Type B pancreatic cell (in vitro differentiated cells): ENCODE measurements at places on chromosomes 2 and 18. TPM values are rescaled to one million over a fixed set of nuclear protein-coding genes. Genes with fewer than 3 reads are reported as not detected.
A peak's percentile ranks its signal among the peaks of the same experiment; 100 is the strongest.

Gene DPP10
- total RNA-seq: 8.8 and 9.9 TPM in 2 replicates

Gene ACKR3
- total RNA-seq: 43.6 and 44.6 TPM in 2 replicates

Gene VWA3B
- 0.38 and 4.1 TPM in 2 replicates for total RNA-seq

Gene SRD5A2
- 0.26 TPM in 1 of 2 replicates, not detected in the other for total RNA-seq

Gene HK2
- 13.3 and 27.6 TPM in 2 replicates for total RNA-seq

Gene LOXHD1
- not detected in 2 replicates for total RNA-seq

- H3K36me3 ChIP-seq: no peaks in the 10 kb centered on the region
- H3K4me1 ChIP-seq: no peaks in the 10 kb centered on the region
- no peak overlapping the region for H3K27ac ChIP-seq
- H3K4me3 ChIP-seq: no peak overlapping the region
- H3K27me3 ChIP-seq: no peaks in the 10 kb centered on the region
Measured at GRCh38 chr2:158761621-158762020, 33.5 kb upstream of the DAPL1 start.

- no peaks in the 10 kb centered on the region for H3K36me3 ChIP-seq
- H3K27me3 ChIP-seq: no peaks in the 10 kb centered on the region
- no peak for DNase-seq
- no peaks in the 10 kb centered on the region for H3K4me1 ChIP-seq
- H3K27ac ChIP-seq: no peak overlapping the region
Measured at GRCh38 chr2:154226931-154227330, 355.2 kb downstream of the GALNT13 start.

DNA sequence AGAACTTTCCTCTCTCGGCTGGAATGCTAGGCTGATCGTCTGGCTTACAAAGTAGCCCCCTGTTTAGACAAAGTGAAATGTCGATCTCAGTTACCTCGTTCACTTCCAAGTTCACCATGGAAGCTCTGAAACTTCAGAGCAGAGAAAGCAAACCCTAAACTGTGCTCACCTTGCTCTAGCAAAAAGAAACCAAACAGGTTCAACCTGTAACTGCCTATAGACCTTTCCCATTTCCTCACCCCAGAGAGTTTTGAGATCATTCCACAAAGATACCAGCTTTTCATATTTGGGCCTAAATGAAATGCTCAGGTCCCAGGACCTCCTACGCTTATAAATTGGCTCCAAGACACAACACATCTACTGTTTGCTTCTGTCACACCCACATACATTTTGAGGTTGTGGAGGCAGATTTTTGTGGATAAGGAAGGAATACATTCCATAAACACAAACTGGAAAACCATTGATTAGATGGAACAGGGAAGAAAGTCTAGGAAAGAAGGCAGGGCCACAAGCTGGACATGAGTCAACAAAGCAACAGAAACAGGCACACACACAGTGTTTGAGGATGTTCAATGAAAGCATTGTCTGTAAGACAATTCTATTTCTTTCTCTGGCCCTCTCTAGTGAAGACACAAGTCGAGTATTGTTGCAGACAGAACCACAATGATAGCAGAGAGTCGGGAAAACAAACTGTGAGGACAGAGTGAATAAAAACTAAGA is 52.8 kb upstream of the TGIF1 start:
- peaks cover 6% of the 10 kb centered on the region for H3K4me1 ChIP-seq
- no peaks in the 10 kb centered on the region for H3K27me3 ChIP-seq
- peak overlapping the region; percentile 79 for H3K27ac ChIP-seq
- peak overlapping the region; percentile 48 for H3K4me3 ChIP-seq
- DNase-seq: no peak
- H3K36me3 ChIP-seq: no peaks in the 10 kb centered on the region

DNA sequence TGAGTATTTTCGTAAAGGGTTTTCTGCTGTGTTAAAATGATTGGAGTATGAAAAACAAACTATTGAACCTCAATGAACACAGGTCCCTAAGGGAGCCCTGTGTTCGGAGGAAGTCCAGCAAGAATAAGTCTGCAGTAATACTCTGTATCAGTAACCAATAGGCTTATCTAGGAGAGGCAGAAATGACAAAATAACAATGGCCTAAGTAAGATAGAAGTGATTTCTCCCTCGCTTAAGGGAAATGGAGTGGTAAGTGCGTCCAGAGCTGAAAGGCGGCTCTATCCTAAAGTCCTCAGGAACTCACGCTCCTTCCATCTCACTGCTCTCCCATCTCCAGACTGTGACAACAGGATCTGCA is 29.3 kb upstream of the MFSD6 start:
- no peaks in the 10 kb centered on the region for H3K36me3 ChIP-seq
- peaks cover 3% of the 10 kb centered on the region for H3K27me3 ChIP-seq
- no peak overlapping the region for H3K4me3 ChIP-seq
- DNase-seq: no peak

GRCh38 chr2:20013126-20013849 is 820 bp upstream of the MATN3 start:
- peak overlapping the region; percentile 90 for H3K4me3 ChIP-seq
- peaks cover 14% of the 10 kb centered on the region for H3K4me1 ChIP-seq
- H3K27ac ChIP-seq: peak overlapping the region; percentile 47
- DNase-seq: no peak

DNA sequence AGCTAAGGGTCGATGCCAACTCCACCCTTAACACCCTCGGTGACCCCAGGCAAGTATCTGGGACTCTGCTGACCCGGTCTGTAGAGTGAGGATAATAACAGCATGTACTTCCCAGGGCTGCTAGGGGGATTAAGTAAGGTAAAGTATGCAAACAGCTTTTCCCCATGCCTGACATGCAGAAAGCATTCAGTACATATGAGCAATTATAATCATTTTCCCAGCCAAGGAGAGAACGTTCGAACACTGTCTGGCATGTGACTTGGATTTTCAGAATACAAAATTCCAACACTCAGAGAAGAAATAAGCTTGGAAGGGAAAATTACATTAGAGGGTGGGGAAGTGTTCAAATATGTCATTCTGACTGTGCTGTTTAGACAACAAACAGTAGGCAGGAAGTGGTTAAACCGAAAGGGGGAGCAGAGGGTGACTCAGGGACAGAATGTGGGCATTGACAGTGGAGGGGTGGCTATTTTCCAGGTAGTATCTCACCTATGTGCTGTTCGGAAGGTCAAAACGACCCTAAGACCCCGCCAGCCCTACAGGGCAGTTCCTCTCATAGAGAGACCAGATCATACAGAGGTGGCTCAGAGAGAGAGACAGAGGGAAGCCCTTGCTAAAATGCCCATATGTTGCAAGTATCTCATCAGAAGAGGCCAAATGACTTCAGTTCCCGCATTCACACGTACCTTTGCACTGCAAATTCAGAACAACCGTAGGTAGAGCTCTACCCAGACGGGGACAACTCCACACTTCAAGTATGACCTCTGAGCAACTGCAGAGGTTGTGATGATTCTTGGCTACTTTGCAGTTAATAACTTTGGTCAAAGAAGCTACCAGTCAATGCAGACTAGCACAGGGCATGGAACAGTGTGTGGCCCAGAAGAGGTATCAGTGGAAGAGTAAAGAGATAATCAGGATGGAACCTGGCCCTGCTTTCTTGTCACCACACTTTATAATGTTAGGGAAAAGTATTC is 14.8 kb downstream of the ASPRV1 start:
- H3K36me3 ChIP-seq: peaks cover 10% of the 10 kb centered on the region
- H3K4me1 ChIP-seq: no peaks in the 10 kb centered on the region
- H3K27ac ChIP-seq: no peak overlapping the region
- H3K4me3 ChIP-seq: no peak overlapping the region
- no peaks in the 10 kb centered on the region for H3K27me3 ChIP-seq
- no peak for DNase-seq

DNA sequence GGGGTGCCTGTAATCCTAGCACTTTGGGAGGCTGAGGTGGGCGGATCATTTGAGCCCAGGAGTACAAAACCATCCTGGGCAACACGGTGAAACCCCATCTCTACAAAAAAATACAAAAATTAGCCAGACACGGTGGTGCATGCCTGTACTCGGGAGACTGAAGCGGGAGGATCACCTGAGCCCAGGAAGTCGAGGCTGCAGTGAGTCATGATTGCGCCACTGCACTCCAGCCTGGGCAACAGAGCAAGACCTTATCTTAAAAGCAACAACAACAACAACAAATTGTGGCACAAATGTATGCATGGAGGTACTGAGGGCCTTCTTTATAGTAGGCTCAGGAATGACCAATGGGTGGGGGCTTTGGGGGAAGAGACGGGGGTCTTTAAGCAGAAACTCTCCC is 38.5 kb downstream of the HPCAL1 start:
- H3K36me3 ChIP-seq: no peaks in the 10 kb centered on the region
- H3K4me1 ChIP-seq: peaks cover 40% of the 10 kb centered on the region
- H3K4me3 ChIP-seq: no peak overlapping the region
- H3K27ac ChIP-seq: no peak overlapping the region
- DNase-seq: no peak

DNA sequence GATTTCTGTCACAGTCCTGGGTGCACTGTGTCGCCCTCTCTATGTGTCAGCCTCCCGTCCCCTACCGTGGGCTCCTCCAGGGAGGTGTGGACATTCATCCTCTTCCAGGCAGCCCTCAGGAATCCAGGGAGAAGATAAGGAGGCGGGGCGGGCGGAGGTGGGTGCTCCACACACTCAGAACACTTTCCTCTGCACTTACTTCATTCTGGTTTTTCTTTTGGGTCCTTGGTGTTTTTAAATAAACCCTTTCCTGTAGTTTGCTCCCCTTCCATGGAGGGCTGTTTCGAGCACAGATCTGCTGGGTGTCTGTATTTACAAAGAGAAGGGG is 183.9 kb downstream of the FAM210A start:
- no peaks in the 10 kb centered on the region for H3K36me3 ChIP-seq
- no peak overlapping the region for H3K4me3 ChIP-seq
- no peak overlapping the region for H3K27ac ChIP-seq
- peak; percentile 29 for DNase-seq
- H3K4me1 ChIP-seq: peaks cover 6% of the 10 kb centered on the region

GRCh38 chr2:108325756-108326155 is 37.1 kb downstream of the SULT1C2 start:
- no peak overlapping the region for H3K27ac ChIP-seq
- no peaks in the 10 kb centered on the region for H3K36me3 ChIP-seq
- H3K27me3 ChIP-seq: no peaks in the 10 kb centered on the region

- no peak overlapping the region for H3K27ac ChIP-seq
- DNase-seq: no peak
- H3K4me1 ChIP-seq: peaks cover 27% of the 10 kb centered on the region
- no peaks in the 10 kb centered on the region for H3K27me3 ChIP-seq
Measured at GRCh38 chr2:39385172-39385571, 51.9 kb downstream of the MAP4K3 start.

- DNase-seq: no peak
- H3K27me3 ChIP-seq: no peaks in the 10 kb centered on the region
- peaks cover 31% of the 10 kb centered on the region for H3K36me3 ChIP-seq
- H3K4me3 ChIP-seq: no peak overlapping the region
- H3K4me1 ChIP-seq: no peaks in the 10 kb centered on the region
Measured at GRCh38 chr2:71410696-71411095, 42.7 kb upstream of the DYSF start.

- H3K27ac ChIP-seq: no peak overlapping the region
- H3K27me3 ChIP-seq: no peaks in the 10 kb centered on the region
- H3K4me1 ChIP-seq: no peaks in the 10 kb centered on the region
- no peaks in the 10 kb centered on the region for H3K36me3 ChIP-seq
- DNase-seq: no peak
Measured at GRCh38 chr2:171271386-171271785, 110.7 kb upstream of the TLK1 start.

GRCh38 chr2:134232868-134233727 is 20.8 kb upstream of the MGAT5 start:
- no peaks in the 10 kb centered on the region for H3K4me1 ChIP-seq
- no peaks in the 10 kb centered on the region for H3K27me3 ChIP-seq
- H3K27ac ChIP-seq: peak overlapping the region; percentile 5
- no peak overlapping the region for H3K4me3 ChIP-seq

- peaks cover 3% of the 10 kb centered on the region for H3K27me3 ChIP-seq
- no peaks in the 10 kb centered on the region for H3K36me3 ChIP-seq
- H3K4me1 ChIP-seq: no peaks in the 10 kb centered on the region
- no peak overlapping the region for H3K27ac ChIP-seq
- no peak overlapping the region for H3K4me3 ChIP-seq
Measured at GRCh38 chr2:132871831-132872230, 201.8 kb upstream of the LYPD1 start.

- H3K4me1 ChIP-seq: no peaks in the 10 kb centered on the region
- H3K27me3 ChIP-seq: no peaks in the 10 kb centered on the region
- no peak overlapping the region for H3K4me3 ChIP-seq
- H3K36me3 ChIP-seq: no peaks in the 10 kb centered on the region
- H3K27ac ChIP-seq: no peak overlapping the region
- DNase-seq: no peak
Measured at GRCh38 chr18:38284972-38285371, 719.4 kb upstream of the CELF4 start.

- H3K4me3 ChIP-seq: no peak overlapping the region
- no peak overlapping the region for H3K27ac ChIP-seq
- peaks cover 4% of the 10 kb centered on the region for H3K36me3 ChIP-seq
- H3K27me3 ChIP-seq: no peaks in the 10 kb centered on the region
- H3K4me1 ChIP-seq: peaks cover 6% of the 10 kb centered on the region
- no peak for DNase-seq
Measured at GRCh38 chr2:178238154-178238521, 43.8 kb downstream of the OSBPL6 start.
